SJCRH30 (cell line): ENCODE measurements at places on chromosomes 1 and 21. TPM values are rescaled to one million over a fixed set of nuclear protein-coding genes. Genes with fewer than 3 reads are reported as not detected.
A peak's percentile ranks its signal among the peaks of the same experiment; 100 is the strongest.

DNA sequence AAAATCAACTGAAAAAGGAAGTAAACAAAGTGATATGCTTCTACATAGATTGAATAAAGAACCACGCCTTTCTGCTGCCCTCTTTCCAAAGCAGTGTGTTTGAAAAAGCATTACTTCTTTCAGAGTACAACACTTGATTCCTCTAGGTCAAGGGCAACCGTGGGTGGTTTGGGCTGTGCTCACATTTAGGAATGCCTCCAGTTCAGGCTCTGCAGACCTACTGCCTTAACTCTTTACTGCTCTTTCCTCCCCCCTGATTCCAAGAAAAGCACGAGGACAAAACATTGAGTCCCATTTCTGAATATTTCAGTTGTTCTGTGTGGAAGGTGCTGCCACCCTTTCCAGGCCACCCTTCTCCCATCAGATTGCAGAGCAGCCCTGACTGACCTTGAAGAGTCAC, 45.2 kb downstream of the ADAMTS1 start:
- H3K4me3 ChIP-seq, result no peak overlapping the region
- peaks cover 68% of the 10 kb centered on the region for H3K4me1 ChIP-seq
- no peaks in the 10 kb centered on the region for H3K27me3 ChIP-seq
- no peaks in the 10 kb centered on the region for H3K36me3 ChIP-seq
- peak overlapping the region; percentile 93 for H3K27ac ChIP-seq

DNA sequence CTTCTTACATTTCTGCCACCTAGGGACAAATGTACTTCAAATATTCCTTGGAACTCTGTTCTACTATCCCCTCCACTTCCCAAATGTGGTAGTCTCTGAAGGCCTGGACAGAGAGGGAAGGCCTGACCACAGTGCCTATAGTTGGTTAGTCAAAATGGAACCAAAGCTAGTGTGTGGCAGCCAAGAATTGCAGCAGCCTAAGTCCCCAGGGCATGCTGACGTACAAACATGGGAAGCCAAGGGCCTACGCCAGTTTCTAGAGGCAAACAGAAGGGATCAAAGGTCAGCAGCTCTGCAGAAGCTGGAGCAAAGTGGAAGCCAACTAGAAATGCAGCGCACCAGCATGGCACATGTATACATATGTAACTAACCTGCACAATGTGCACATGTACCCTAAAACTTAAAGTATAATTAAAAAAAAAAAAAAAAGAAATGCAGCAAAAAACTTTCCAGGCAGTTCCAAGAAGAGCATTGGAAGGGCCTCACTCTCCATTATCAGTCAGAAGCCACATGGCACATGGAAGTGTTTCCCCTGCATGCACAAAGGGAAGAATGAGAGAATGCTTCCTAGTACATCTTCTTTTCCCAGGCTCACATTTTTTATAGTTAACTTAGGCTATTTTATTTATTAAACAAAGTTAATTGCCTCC, 39.4 kb upstream of the GADD45A start:
- no peak overlapping the region for H3K4me3 ChIP-seq
- peak; percentile 69 for DNase-seq
- H3K4me1 ChIP-seq, result peaks cover 67% of the 10 kb centered on the region

DNA sequence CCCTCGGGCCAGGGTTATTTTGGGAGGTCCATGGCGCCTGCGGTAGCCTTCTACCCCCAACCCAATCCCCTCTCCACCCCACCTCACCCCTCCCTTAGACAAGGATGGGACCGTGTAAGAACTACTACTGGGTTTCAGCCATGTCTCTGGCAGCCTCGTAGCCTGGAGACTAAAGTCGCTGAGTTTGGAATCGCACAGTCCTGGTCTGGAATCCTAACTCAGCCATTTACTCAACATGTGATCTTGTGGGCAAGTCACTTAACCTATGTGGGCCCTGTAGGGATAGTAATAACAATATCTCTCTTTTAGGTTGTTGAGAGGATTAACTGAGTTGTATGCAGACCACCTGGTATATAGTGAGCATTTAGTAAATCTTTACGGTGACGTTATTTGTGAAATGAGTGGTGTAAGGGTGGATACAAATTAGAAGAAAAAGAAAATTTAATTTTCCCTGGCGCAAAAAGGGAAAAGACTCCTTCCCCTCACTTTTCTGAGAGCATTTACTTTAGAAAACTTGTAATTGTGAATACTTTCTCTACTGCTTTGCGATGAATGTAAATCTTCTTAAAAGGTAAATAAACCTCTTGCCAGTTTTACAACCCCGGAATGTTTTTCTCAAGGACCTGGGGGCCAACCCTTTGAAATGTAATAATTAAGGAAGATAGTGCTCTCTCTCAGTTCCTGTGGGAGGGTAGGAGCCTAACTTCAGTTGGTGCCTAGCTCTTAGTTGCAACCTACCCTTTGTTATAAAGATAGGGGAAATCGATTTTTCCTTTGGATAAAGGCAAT, 615 bp upstream of the MRPS15 start:
- peaks cover 3% of the 10 kb centered on the region; the same call in 1 of the 2 replicates for H3K4me1 ChIP-seq
- peaks cover 12% of the 10 kb centered on the region; the same call in 1 of the 2 replicates for H3K36me3 ChIP-seq
- peak overlapping the region; percentile 78 for H3K27ac ChIP-seq
- H3K4me3 ChIP-seq, result peak overlapping the region; percentile 87
- DNase-seq, result no peak

DNA sequence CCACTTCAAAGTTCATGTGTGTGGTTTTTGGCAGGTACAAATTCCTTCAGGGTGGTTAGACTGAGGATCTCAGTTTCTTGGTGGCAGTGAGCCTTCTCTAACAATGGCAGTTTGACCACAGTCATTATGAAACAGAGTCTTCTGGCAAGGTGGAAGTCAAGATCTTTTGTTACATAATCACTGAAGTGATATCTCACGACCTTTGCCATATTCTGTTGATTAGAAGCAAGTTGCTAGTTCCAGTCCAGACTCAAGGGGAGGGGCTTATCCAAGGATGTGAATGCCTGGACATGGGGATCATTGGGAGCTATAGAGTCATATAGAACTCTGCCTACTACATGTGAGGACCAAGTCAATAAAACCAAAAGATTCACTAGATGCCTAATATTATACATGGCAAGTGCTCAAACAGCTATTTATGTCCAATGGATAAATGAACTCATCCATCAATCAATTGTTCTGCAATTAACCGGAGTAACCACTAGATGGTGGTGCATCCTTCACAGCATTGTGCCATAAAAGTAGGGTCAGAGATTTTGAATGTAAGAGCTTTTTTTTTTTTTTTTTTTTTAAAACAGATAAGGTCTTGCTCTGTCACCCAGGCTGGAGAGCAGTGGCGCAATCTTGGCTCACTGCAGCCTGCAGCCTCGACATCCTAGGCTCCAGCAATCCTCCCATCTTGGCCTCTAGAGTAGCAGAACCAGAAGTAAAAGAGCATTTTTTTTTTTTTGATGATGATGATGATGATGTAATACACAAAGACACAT, 131.9 kb downstream of the CRB1 start:
- no peak overlapping the region for H3K27ac ChIP-seq
- H3K4me1 ChIP-seq, result no peaks in the 10 kb centered on the region
- no peak overlapping the region for H3K4me3 ChIP-seq
- no peaks in the 10 kb centered on the region for H3K27me3 ChIP-seq
- H3K36me3 ChIP-seq, result no peaks in the 10 kb centered on the region

DNA sequence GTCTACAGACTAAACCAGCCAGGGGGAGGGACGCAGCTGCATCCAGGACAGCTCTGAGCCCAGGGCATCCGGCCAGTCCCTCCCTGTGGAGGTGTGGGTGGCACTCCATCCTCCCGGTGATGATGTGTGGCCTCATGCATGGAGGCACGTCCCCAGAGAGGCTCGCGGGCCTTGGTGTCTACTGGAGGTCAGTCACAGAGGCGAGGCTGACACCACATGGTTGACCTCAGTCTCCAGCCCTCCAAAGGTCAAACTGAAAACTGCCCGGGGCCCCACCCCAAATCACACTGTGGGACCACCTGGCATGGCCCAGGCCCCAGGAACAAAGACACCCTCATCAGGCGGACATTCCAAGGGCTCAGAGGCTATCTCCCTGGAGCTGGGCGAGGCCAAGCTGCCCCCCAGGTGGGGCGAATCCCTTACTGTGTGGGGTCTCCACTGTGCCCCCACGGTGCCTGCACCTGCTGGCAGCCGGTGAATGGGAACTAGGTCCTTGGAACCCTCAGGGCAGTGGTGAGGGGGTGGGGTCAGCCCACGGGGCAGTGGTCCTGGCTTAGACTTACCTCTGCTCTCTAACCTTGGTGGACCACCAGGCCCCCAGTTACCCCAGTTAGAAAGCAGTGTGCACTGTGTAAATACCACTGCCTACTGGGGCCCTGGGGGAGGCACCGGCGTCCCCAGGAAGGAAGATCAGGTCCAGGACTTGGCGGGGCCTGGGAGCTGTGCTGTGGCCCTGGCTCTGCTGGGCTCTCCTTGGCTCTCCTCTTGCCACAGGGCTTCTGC, 49.1 kb downstream of the TRPM2 start:
- no peak for DNase-seq
- no peak overlapping the region for H3K27ac ChIP-seq
- no peaks in the 10 kb centered on the region for H3K36me3 ChIP-seq
- no peak overlapping the region for H3K4me3 ChIP-seq

DNA sequence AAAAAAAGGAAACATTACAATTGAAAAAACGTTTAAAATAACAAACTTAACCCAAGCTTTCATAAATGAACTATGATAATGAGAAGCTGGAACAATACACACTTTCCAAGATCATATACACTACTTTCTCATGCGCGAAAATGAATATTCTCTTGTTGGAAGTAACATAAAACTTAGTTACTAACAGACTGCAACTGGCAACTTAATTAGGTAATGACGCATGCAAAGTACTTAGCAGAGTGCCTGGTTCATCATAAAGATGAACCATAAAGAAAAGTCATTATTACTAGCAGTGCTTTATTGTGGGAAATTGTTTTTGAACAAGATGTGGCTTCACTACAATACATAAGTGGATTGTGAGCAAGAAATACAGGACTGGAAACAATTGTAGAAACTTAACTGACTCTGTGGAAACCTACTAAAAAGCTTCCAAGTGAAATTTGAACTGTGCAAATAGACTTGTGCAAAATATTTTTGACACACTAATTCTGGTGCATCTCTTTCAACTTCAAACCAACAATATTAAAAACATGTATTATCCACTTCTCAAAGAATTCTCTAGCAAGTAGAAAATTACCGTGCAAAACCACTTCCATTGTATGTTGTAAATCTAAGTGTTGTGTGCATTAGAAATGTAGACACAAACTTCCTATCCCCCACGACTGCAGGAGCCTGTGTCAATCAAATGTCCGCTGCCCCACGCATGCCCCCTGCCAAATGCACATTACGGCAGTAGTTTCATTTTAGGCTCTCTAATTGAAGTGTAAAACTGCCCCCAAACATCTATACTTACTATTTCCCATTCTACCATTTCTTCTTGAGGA, 2.0 kb downstream of the ARHGAP29 start:
- DNase-seq, result peak; percentile 70
- H3K4me3 ChIP-seq, result peak overlapping the region; percentile 80
- H3K4me1 ChIP-seq, result peaks cover 8% of the 10 kb centered on the region; the same call in 1 of the 2 replicates
- no peaks in the 10 kb centered on the region for H3K36me3 ChIP-seq

PODN gene
- 0.41 and 0.42 TPM in 2 replicates for total RNA-seq

KRTAP19-1 gene
- not detected in 2 replicates for total RNA-seq

- DNase-seq, result no peak
- H3K4me3 ChIP-seq, result no peak overlapping the region
- H3K27ac ChIP-seq, result no peak overlapping the region
- H3K36me3 ChIP-seq, result no peaks in the 10 kb centered on the region
Measured at GRCh38 chr1:230169454-230170152, 102.6 kb downstream of the GALNT2 start.

GREM2 gene
- 0.02 and 0.03 TPM in 2 replicates for total RNA-seq

GRCh38 chr1:39016604-39017171, 9.5 kb upstream of the NDUFS5 start:
- no peaks in the 10 kb centered on the region for H3K4me1 ChIP-seq
- no peak for DNase-seq
- H3K4me3 ChIP-seq, result no peak overlapping the region
- no peaks in the 10 kb centered on the region for H3K27me3 ChIP-seq

- H3K27ac ChIP-seq, result no peak overlapping the region
- no peaks in the 10 kb centered on the region for H3K27me3 ChIP-seq
Measured at GRCh38 chr21:40610345-40610744, 236.6 kb downstream of the DSCAM start.

DNA sequence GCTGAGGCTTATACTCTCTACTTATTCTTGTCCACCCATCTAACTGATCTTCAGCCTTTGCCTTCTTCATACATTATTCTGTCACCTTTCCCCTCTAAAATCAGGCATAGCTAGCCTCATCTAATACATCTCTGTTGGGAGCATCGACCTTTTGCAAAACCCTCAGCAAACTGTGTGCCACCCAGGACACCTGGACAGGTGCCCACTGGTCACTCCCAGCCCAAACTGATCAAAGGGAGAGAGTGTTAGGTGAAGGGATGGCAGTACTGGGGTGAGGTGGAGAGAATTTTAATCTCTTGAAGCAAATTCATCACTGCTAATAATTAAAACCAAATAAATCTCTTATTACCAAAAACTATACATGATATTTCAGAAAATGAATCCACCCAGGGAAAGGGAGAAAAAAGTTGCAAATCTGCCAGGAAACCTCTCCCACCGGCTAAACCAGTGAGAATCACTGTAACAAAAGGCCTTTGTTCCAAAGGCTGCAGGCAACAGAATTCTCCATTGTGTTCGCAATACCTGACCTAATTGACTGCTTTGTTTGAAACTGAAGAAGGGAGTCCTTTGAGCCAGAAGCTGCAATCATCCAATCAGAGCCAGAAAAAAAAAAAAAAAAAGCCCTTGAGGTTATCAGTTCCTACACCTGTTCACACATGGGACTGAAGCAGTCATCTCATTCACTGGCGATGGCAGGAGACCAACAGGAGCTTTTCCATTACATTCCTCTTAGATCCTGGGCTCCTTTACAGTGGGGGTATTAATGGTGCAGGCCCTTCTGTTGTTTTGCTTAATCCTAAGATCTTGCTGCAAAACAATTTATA, 172.6 kb downstream of the APP start:
- no peak overlapping the region for H3K4me3 ChIP-seq
- H3K27ac ChIP-seq, result peak overlapping the region; percentile 82
- no peaks in the 10 kb centered on the region for H3K27me3 ChIP-seq
- DNase-seq, result peak; percentile 91

- peak; percentile 78 for DNase-seq
- H3K4me1 ChIP-seq, result peaks cover 7% of the 10 kb centered on the region
- H3K27ac ChIP-seq, result no peak overlapping the region
- H3K4me3 ChIP-seq, result no peak overlapping the region
Measured at GRCh38 chr1:213934649-213935048, 53.1 kb upstream of the PROX1 start.

TMCO4 gene
- 17.7 and 18.0 TPM in 2 replicates for total RNA-seq

NBPF6 gene
- total RNA-seq, result 0.63 and 0.69 TPM in 2 replicates

GRCh38 chr1:161115132-161115711, 2.6 kb downstream of the PFDN2 start:
- DNase-seq, result no peak
- H3K27ac ChIP-seq, result no peak overlapping the region
- H3K27me3 ChIP-seq, result no peaks in the 10 kb centered on the region
- peaks cover 14% of the 10 kb centered on the region for H3K36me3 ChIP-seq
- H3K4me1 ChIP-seq, result no peaks in the 10 kb centered on the region; the same call in 1 of the 2 replicates

CLIC4 gene
- 157 and 169 TPM in 2 replicates for total RNA-seq

DNA sequence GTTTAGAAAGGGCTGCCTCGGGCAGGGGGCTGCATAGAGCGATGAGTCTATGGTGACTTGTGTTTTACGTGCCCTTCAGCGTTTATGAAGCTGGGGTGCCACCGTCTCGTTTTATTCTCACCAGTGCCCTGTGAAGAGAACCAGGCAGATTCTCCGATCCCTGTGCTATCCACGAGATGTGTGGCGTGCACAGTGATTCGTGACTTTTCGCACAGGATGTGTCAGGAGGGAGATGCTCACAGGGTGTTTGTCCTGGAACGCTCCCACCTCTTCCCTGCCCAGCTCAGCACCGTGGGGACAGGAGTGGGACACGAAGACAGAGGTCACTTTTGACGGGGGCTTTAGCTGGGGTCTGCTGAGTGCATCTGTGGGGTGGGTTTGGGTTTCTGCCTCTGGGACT, 54.9 kb upstream of the AJAP1 start:
- H3K27ac ChIP-seq, result no peak overlapping the region
- H3K4me3 ChIP-seq, result no peak overlapping the region
- peaks cover 38% of the 10 kb centered on the region for H3K27me3 ChIP-seq
- no peaks in the 10 kb centered on the region for H3K4me1 ChIP-seq

GBP6 gene
- not detected in 2 replicates for total RNA-seq
